ENCODE measurements at places on chromosomes 1 and 21.

GRCh38 chr21:35102488-35103371 lies 53.6 kb upstream of the RUNX1 start:
- DNase-seq = peak; percentile 35

DNA sequence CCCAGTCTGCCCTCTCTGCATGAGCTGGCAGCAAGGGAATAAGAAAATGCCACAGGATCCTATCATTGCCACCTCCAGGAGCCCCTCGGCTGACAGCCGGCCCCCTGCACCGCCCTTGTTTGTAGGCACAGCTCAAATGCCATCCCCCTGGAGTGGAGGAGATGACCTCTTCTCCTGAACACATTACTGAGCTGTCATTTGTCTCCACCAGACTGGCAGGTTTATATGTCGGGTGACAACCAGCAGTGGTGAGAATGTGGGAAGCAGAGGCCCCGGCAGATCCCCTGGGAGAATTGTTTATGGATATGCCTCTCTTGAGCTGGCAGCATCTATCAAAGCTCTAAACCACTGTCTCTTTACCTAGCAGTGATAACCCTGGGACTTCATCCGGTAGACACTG lies 135.4 kb upstream of the FMN2 start:
- DNase-seq = no peak

DNA sequence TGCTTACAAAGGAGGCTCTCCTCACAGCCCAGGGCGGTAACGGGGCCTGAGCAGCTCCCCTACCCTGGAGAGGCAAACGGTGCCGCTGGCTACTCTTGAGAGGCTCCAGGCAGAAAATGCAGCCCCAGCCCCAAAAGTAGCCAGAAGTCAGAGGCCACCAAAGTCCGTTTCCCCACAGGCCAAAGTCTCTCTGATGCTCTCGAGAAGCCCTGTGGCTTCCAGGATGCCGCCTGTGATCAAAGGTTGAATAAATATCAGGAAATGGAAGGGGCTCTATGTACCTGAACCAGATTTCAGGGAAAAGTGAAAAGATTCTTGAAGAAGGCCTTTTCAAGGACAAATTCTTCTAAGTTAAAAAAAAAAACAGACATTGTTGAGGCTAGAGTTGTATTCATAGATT lies 4.2 kb downstream of the PANK4 start:
- DNase-seq = no peak

DNA sequence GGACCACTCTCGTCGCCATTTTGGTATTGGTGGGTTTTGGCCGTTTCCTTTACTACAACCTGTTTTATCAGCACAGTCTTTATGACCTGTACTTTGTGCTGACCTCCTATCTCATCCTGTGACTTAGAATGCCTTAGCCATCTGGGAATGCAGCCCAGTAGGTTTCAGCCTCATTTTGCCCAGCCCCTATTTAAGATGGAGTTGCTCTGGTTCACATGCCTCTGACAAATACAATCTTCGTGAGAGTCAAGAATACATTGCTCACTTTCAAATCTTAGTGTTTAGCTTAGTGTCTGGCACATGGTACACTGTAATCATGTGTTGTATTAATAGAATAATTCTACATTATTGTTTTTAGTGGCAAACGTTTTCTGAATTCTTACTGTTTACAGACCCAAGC lies 88.9 kb downstream of the BACH1 start:
- DNase-seq = no peak

DNA sequence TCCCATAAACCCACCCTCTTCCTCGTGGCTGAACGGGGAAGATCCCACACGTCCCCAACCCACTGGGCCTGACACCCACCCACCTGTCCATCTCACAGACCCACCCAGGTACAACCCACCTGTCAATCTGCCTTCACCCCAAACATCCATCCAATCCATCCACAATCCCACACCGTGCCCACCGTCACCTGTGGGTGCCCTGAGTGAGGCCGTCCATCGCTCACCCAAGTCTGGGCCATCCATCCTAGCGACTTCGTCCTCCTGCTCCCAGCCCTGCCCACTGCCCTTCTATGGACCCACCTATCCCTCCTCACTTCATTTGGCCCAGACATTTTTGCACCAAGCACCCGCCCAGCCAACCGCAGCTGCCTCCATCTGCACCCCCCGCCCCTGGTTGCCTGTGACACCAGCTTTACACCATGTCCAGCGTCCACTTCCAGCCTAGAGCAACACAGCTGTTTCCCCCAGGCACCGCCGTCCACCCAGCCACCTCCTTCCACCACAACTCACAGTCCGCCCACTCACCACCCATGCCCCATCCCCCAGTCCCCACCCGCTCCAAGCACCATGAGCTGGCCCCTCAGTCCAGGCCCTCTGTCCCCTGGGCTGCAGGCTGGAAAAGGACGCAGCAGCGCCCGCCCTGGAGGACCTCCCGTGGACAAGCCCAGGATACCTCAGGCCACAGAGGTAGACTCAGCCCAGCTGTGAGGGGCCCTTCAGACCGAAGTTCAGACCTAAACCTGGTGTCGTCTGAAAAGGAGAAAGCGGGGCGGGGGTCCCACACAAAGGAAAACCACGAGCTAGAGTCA lies 7.7 kb downstream of the TTLL10 start:
- no peak for DNase-seq

DNA sequence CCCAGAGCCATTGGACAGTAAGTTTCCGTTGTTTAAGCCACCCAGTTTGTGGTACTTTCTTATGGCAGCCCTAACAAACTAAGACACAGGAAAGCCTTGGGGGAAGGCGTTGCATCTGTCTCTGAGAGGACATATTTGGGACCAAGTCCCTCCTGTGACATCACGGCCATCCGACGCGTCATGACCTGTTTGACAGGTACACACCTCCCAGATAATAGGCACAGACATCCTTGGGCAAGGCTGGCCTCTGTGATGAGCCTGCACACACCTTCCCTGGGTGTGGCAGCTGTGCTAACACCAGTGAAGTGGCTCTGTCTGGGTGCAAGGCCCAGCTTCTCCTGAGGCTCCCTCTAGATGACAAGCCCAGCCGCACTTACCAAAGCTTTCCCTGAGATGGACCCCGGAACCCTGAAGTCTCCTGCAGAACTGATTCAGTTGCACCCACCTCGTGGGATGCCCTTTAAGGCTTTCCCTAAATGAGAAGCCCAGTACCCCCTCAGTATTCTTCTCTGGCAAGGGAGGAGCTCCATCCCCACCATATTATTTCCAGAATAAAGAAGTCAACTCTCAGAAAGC lies 136.5 kb downstream of the ZSCAN20 start:
- no peak for DNase-seq

- DNase-seq = no peak
Measured at GRCh38 chr1:205794011-205794730, 18.8 kb downstream of the SLC41A1 start.

GRCh38 chr1:173295995-173296394 lies 88.9 kb upstream of the TNFSF4 start:
- no peak for DNase-seq

DNA sequence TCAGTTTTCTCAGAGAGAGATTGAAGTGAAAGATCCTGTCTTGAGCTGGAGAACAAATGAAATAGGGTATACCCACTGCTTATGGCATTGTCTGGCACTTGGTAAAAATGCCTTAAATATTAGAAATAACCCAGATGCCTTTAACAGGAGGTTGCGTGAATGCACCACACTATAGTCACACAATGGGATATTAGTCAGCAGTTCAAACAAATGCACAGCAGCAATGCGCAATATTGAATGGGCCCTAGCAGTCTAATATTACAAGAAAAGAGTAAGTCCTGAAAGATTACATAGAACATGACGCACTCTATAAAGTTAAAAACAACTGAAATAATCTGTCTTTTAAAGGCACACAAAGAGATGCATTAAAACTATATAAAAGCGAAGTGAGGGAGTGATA lies 161.1 kb downstream of the EDEM3 start:
- DNase-seq = no peak

DNA sequence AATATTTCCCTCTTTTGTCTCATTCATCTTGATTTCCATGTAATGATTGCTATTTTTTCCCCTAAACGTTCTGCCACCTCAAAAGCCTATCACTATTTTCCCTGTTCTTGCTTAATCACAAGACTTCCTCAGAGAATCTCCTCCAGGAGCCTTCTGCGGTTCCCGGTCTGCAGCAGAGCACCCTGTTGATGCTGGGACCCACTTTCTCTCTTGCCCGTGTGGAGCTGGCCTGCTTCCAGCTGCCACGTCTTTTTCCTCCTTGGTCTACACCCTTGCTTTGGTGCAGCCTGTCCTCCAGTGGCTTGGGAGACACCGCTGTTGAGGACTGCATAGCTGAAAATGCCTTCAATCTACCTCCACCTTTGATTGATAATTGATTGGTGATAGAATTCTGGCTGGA lies 70.0 kb upstream of the COA6 start:
- no peak for DNase-seq

- no peak for DNase-seq
Measured at GRCh38 chr1:59434336-59434735, 137.4 kb downstream of the FGGY start.

GRCh38 chr1:39609618-39610331 lies 29.7 kb downstream of the HEYL start:
- peak; percentile 63 for DNase-seq

GRCh38 chr1:85991261-85991660 lies 165.3 kb downstream of the COL24A1 start:
- DNase-seq = no peak

GRCh38 chr1:2415337-2415736 lies 3.0 kb upstream of the PEX10 start:
- DNase-seq = no peak

DNA sequence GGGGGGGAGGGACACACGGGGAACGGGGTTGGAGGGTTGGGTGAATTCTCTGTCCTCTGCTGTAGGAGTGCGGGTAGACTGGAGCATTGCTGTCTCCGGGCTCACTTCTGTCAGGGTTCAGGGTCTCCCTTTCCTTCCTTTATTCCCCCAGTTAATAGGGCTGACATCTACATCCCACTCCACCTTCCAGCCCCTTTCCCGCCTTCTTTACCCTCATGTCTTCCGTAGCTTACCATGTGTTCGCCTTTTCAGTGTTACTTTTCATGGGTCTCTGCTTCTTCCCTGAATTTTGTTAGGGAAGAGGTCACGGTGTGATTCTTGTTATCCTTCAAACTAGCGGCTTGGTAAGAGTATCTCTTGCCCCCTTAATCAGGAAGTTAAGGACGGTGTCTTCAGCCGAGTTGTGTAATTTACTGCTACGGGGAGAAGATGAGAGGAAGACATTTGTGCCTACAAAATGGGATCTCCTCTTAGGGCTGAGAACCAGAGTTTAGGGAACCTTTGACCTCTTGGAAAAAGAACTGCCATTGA lies 917 bp downstream of the RAP1A start:
- no peak for DNase-seq

DNA sequence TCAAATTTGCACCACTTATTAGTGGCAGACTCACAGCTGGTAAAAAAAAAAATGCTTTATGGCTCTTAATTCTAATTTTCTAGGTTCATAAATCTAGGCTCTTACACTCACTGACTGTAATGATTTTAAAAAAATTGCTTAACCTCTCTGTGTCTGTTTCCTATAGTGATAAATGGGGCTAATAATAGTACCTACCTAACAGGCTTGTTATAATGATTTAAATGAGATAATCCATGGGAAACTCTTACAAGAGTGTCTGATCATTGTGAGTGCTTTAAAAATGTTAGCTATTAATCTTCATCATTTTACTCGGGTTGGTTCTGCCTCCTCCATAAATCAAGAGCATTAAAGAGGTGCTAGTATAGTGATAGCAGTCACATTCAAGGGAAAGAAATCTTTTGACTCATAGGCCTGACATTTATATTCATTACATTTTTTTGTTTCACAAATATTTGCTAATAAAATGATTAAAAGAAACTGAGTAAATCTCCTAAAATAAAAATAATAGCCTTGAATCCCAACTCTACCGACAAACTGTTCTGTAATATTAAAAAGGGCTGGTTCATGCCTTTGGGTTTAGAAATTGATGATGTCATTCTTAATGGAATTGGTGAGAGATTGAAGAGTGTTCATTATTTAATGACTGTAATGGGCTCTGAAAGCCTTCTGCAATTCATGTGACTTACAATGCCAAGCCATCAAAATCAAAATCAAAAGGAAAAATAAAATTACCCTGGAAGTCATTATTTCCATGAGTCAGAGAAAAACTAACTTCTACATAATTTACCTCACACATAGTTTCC lies 93.9 kb upstream of the PALMD start:
- no peak for DNase-seq

DNA sequence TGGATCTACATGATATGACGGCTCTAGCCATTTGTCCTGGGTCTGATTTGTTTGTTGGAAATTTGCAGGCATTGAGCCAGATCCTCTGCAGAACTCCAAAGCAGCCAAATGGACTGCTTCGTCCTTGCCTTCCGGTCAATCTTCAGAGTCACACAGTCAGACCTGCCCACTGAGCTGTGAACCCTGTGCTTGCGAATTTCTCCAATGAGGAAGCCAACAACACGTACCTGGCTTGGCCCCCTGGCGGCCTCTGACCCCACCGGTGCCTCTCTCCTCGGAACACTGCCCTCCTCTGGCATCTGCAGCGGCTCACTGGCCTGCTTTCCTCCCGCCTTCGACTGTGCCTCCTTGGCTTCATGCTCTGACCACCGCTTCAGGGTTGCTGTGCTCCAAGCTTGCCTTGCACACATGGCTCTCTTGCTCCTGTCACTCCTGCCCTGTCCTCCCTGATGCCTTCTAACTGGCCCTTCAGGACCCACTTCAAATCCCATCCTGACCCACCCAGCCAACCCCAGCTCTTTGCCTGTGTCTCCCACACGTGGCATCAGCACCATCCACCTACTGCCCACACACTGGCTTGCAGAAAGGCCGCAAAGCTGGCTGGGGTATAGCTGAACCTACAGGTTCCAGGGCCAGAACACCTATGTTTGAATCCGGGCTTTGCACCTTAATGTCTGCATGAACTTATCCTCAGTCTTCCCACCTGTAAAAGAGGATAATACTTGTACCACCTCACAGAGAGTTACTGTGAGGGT lies 128.2 kb downstream of the KCNN3 start:
- DNase-seq = no peak

- no peak for DNase-seq
Measured at GRCh38 chr21:45064618-45065399, 9.6 kb upstream of the ADARB1 start.

GRCh38 chr1:210792250-210793102 lies 341.5 kb downstream of the KCNH1 start:
- no peak for DNase-seq

DNA sequence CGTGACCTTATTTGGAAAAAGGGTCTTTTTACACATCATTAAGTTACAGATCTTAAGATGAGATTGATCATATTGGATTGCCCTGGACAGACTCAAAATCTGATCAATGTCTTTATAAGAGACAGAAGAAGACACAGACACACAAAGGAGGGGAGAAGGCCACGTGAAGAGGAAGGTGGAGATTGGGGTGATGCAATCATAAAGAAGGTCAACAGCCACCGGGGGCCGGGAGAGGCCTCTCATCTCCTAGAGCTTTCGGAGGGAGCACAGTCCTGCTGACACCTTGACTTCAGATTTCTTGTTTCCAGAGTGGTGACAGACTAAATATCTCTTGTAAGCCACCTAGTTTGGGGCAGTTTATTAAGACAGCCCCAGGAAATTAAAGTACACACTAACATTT lies 204.6 kb upstream of the CSF3R start:
- DNase-seq = no peak

All from T-helper 2 cell (primary cell).